Activated CD8-positive, alpha-beta T cell treated with anti-CD3 and anti-CD28 coated beads for 36 hours (primary cell): ENCODE measurements at places on chromosomes 11 and 22.

DNA sequence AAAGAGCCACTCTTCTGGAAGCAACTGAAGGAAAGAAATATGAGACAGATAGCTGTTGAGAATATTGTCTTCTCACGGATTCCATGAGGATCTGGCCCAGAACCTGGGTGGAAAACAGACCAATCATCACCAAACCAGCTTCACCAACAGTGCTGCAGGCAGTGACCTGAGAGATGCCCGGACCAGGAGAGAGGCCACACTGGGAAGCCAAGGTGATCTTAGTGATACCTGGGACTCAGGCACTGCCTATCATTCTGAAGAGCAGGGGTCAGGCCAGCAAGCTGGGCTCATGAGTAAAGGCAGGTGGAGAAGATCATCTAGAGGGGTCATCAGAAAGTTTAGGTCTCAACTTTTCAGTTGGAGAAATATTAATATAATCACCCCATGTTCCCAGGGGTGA, 595.8 kb upstream of the CADM1 start:
- H3K27me3 ChIP-seq, result peaks cover 1% of the 10 kb centered on the region
- H3K4me1 ChIP-seq, result no peaks in the 10 kb centered on the region
- DNase-seq, result no peak
- H3K4me3 ChIP-seq, result no peak overlapping the region
- no peaks in the 10 kb centered on the region for H3K36me3 ChIP-seq

DNA sequence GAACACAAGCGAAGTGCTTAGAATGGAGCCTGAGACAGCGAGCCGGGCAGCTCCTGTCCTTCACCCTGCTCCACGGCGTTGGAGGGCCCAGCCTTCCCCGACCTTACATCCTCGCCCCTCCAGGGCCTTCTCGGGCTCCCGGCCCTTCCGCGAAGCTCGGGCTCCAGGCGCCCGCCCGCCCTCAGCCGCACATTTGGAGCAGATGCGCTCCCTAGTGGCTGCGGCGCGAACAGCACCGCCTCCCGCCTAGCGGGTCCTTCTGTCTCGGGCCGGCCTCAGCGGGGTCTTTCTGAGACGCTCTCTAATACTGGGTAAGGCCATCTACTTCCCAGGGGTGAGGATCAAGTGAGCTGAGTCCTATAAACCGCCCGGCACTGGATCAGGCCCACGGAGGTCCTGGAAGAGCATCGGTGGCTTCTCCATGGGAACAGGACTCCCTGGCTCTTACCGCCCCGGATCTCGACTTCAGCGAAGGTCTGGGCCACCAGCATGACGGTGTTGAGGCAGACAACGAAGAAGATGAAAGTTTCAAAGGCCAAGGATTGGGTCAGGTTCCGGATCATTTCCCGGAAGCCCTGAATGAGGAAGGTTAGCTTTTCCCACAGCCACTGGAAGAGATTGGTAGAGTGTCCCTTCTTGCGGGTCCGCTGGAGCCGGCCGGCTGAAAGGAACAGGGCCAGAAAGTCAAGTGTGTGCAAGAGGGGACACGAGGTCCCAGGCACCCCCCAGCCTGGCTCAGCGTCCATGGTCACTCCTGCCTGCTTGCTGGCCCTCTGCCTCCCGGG, 3.7 kb downstream of the CATSPER1 start:
- no peak overlapping the region for H3K27ac ChIP-seq
- no peaks in the 10 kb centered on the region for H3K36me3 ChIP-seq
- H3K27me3 ChIP-seq, result peaks cover 8% of the 10 kb centered on the region
- DNase-seq, result peak; percentile 88
- H3K4me3 ChIP-seq, result peak overlapping the region; percentile 22
- H3K4me1 ChIP-seq, result peaks cover 16% of the 10 kb centered on the region

- no peak for DNase-seq
- peaks cover 15% of the 10 kb centered on the region for H3K4me1 ChIP-seq
- no peak overlapping the region for H3K27ac ChIP-seq
- no peak overlapping the region for H3K4me3 ChIP-seq
- no peaks in the 10 kb centered on the region for H3K27me3 ChIP-seq
- peaks cover 20% of the 10 kb centered on the region for H3K36me3 ChIP-seq
Measured at GRCh38 chr22:20834206-20834605, 24.4 kb downstream of the PI4KA start.

GRCh38 chr22:45942787-45943493, 34.0 kb downstream of the WNT7B start:
- no peak for DNase-seq
- H3K36me3 ChIP-seq, result no peaks in the 10 kb centered on the region
- no peaks in the 10 kb centered on the region for H3K27me3 ChIP-seq
- H3K4me3 ChIP-seq, result no peak overlapping the region

- peaks cover 25% of the 10 kb centered on the region for H3K4me1 ChIP-seq
- H3K27me3 ChIP-seq, result peaks cover 37% of the 10 kb centered on the region
- no peak for DNase-seq
- H3K27ac ChIP-seq, result no peak overlapping the region
- H3K4me3 ChIP-seq, result peak overlapping the region; percentile 24
Measured at GRCh38 chr22:29206372-29207242, 911 bp downstream of the EMID1 start.

DNA sequence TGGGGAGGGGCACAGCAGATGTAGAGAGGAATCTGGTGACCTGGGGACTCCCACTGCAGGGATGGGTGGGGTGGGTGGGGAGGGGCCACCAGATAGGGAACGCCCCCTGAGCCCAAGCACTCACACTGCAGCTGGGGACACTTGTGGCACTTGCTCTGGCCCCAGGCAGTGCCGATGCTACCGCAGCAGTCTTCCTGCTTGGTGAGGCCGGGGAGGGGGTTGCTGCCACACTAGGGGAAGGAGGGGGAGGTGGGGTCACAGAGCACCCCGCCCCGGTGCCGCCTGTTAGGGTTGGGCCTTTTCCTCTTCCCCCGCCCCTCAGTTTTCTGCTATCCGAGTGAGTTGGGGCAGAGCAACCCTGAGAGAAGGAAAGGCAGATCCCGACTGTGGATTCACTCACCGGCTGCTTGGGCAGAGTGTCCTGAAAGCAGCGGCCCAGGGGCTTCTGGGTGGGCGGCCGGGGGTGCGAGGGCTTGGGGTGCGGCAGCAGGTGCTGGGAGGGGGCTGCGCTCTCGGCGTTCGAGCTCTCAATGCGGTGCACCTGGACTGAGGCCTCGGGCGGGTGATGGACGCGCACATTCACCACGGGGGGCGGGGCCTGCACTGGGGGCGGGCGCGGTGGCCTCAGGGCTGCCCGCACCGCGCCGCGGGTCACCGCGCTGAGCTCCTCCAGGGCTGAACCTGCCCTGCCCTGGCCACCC, 4.7 kb downstream of the LTBP3 start:
- H3K36me3 ChIP-seq, result peaks cover 21% of the 10 kb centered on the region
- H3K27me3 ChIP-seq, result no peaks in the 10 kb centered on the region
- H3K4me1 ChIP-seq, result peaks cover 66% of the 10 kb centered on the region
- DNase-seq, result peak; percentile 88
- H3K4me3 ChIP-seq, result peak overlapping the region; percentile 61

DNA sequence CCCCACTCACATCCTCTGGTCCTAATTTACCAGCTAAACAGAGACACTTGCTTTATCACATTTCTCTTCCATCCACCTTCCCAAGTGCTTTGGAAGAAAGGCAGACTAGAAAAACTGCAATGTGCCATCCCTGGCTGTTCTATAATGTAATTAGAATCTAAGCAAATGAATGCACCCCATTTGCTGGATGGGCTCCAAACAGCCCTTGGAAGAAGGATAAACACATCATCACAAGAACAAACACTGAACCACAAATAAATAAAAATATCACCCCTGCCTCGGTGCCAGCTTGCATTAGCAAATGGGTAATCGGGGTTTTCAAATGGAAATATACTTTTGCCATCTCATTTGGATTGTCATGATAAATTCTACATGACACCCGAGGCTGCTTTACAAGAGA, 296.6 kb upstream of the ISX start:
- H3K4me3 ChIP-seq, result no peak overlapping the region
- no peak overlapping the region for H3K27ac ChIP-seq
- no peak for DNase-seq
- no peaks in the 10 kb centered on the region for H3K4me1 ChIP-seq
- peaks cover 3% of the 10 kb centered on the region for H3K27me3 ChIP-seq

GRCh38 chr11:120632579-120632978, 121.0 kb downstream of the GRIK4 start:
- peaks cover 3% of the 10 kb centered on the region for H3K27me3 ChIP-seq
- DNase-seq, result no peak
- H3K4me1 ChIP-seq, result no peaks in the 10 kb centered on the region
- no peak overlapping the region for H3K4me3 ChIP-seq
- no peaks in the 10 kb centered on the region for H3K36me3 ChIP-seq
- H3K27ac ChIP-seq, result no peak overlapping the region

DNA sequence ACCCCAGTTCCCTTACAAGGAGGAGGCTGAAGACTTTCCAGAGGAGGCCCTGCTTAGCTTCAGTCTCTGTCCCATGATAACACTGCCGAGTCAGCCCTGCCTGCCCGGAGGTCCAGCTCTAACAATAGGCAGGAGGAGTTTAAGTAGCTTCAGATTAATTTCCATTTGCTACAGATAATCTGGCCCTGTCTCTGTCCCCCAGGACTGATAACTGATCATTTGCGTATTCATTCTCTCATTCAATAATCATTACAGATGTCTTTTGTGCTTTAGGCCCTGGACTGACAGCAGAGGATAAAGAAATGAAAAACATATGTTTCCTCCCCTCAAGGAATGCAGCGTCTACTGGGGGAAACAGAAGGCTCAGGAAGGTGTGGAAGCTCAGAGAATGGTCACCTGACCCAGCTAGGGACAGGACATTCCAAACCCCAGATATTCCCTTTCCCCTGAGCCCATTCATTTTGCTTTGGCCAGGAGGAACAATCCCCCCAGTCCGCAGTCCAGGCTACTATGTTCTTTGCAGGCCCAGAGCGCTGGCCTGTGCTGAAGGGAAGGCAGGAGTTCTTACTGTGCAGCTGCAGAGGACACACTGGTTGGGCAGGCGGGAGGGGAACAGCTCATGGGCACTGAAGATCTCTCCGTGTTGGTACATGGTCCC, 20.8 kb downstream of the CHRDL2 start:
- peaks cover 3% of the 10 kb centered on the region for H3K4me1 ChIP-seq
- no peaks in the 10 kb centered on the region for H3K36me3 ChIP-seq
- no peak for DNase-seq
- H3K27ac ChIP-seq, result no peak overlapping the region

DNA sequence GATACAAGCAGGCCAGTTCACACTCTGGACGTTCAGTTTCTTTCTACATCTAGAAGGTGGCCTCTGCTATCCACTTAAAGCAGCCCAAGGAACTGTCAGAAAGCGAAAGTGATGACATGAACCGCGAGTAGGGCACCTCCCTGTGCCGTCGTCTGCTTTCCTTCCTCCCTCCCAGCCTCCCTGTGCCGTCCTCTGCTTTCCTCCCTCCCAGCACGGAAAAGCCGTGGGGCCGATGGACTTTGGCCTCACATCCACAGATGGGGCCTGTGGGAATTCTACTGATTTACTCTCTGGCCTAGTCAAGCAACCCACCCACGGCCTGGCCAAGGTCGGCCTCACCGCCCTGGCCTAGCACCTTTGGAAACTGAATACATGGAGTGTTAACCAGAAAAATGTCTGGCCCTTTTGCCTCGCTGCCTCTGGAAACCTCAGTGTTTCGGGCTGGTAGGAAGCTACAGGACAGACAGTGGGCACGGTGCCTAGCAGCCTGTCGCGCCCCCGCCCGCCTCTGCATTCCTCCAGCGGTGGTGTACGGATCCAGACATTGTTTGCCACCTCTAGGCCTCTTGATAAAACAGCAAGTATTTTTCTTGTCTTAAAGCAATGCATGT, 14.2 kb downstream of the PEX26 start:
- peaks cover 23% of the 10 kb centered on the region for H3K4me1 ChIP-seq
- DNase-seq, result peak; percentile 32
- peak overlapping the region; percentile 4 for H3K4me3 ChIP-seq

DNA sequence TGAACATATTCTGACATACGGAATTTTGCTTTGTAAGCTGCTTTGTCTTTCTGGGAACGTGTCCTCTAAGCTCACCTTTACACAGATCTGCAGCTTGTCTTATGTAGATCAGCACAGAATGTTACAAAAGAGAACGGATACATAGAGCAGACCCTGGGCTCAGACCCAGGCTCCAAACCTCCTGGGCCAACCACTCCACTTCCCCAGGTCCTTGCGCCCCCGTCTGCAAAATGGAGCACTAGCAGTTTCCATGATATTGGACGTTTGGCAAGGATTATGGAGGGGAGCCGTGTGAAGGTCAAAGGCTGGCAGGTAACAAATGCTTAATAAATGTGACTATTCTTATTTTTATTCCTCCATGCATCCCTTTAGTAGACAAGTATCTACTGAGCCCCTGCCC, 358.4 kb downstream of the CTTN start:
- no peaks in the 10 kb centered on the region for H3K4me1 ChIP-seq
- no peak overlapping the region for H3K27ac ChIP-seq
- H3K36me3 ChIP-seq, result no peaks in the 10 kb centered on the region
- no peak for DNase-seq
- peaks cover 7% of the 10 kb centered on the region for H3K27me3 ChIP-seq

- H3K4me1 ChIP-seq, result no peaks in the 10 kb centered on the region
- H3K27me3 ChIP-seq, result peaks cover 6% of the 10 kb centered on the region
- no peak overlapping the region for H3K4me3 ChIP-seq
- H3K27ac ChIP-seq, result no peak overlapping the region
Measured at GRCh38 chr11:90288212-90288821, 65.5 kb upstream of the CHORDC1 start.

DNA sequence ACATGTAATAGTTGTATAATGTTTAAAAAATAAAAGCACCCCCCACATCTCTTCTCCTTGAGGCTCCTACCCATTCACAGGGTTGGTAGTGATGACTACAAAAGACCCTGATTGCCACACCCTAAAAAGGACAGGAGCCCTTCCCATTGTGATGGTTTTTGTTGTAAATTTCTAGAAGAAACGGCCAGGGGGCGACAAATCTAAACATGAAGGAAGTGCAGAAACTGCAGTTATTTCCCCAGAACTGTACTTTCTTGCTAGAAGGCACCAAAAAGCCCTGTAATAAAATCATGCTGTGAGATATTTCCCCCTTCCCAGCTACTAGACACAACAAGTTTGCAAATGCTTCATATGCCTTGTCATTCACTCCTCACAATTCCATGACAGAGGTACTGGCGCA, 10.8 kb downstream of the PRR5L start:
- no peak overlapping the region for H3K27ac ChIP-seq
- H3K4me3 ChIP-seq, result no peak overlapping the region
- H3K36me3 ChIP-seq, result no peaks in the 10 kb centered on the region
- no peaks in the 10 kb centered on the region for H3K4me1 ChIP-seq
